K562 (cell line): ENCODE measurements at places on chromosomes 3 and 15. TPM values are rescaled to one million over a fixed set of nuclear protein-coding genes. Genes with fewer than 3 reads are reported as not detected.

Gene SLC28A2
- not detected in 2 replicates for total RNA-seq

Gene WNT7A
- total RNA-seq: not detected in 2 replicates

Gene STRIT1
- total RNA-seq: not detected in 2 replicates

Gene ADAMTS9
- total RNA-seq: 0.13 and 0.18 TPM in 2 replicates

Gene DPH6
- total RNA-seq: 17.6 and 18.8 TPM in 2 replicates

Gene GOLGA8G
- not detected in 2 replicates for total RNA-seq

- no peaks in the 10 kb centered on the region for H3K4me1 ChIP-seq
- no peak overlapping the region for H3K4me3 ChIP-seq
- DNase-seq: no peak
- no peaks in the 10 kb centered on the region for H3K36me3 ChIP-seq
Observed at GRCh38 chr3:101261506-101261905, 58.9 kb downstream of the IMPG2 start.

- H3K4me3 ChIP-seq: no peak overlapping the region
- no peaks in the 10 kb centered on the region for H3K36me3 ChIP-seq
- no peak overlapping the region for H3K27ac ChIP-seq
- no peaks in the 10 kb centered on the region for H3K27me3 ChIP-seq
- H3K4me1 ChIP-seq: peaks cover 7% of the 10 kb centered on the region; the same call in 2 of the 3 replicates
Observed at GRCh38 chr3:100231668-100232067, 29.1 kb upstream of the TBC1D23 start.

DNA sequence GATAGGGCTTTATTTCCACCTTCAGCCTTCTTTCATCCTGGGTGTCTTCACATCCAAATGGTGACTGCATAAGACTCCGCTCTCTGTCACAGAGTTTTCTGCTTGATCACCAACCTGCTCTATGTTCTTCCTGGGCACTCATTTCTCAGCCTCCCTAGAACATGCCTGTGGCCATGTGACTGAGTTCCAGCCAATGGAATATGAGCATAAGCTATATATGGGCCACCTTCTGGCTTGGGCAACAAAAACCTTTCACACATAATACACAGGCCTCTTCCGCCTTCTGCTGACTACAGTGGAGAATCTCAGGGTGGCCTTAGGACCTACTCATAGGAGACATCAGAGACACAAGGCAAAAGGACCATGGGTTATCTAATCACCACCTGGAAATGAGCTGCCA is 51.2 kb upstream of the MED12L start:
- no peaks in the 10 kb centered on the region for H3K4me1 ChIP-seq
- no peak for DNase-seq

GRCh38 chr3:167032267-167032876 is 347.7 kb downstream of the ZBBX start:
- H3K4me1 ChIP-seq: no peaks in the 10 kb centered on the region
- H3K27ac ChIP-seq: no peak overlapping the region
- H3K4me3 ChIP-seq: no peak overlapping the region
- H3K27me3 ChIP-seq: no peaks in the 10 kb centered on the region

DNA sequence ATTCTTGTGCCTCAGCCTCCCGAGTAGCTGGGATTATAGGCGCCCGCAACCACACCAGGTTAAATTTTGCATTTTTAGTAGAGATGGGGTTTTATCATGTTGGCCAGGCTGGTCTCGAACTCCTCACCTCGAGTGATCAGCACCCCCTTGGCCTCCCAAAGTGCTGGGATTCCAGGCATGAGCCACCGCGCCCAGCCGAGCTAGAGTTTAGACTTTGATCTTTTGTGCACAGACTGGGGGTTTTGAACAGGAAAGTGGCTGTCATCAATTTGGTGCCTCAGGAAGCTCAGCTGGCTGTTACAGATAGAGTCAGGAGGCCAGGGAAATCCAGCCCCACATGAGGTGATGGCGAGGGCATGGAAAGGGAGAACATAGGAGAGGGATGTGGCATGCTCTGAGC is 19.3 kb upstream of the IREB2 start:
- H3K36me3 ChIP-seq: no peaks in the 10 kb centered on the region
- H3K4me1 ChIP-seq: no peaks in the 10 kb centered on the region
- no peak overlapping the region for H3K27ac ChIP-seq

DNA sequence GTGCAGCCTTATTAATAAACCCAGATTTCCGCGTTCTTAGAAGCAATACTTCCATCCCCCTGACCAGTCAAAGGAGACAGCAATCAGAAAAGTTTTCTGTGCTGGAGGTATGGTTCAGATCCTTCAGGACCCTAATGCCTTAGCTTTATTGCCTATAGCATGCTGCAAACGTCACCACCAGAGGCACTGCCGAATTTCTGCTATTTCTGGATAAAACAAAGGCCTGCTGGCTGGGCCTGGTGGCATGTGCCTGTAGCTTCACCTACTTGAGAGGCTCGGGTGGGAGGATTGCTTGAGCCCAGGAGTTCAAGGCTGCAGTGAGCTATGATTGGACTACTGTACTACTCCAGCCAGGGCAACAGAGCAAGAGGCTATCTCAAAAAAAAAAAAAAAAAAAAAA is 407.2 kb downstream of the FOXP1 start:
- no peak overlapping the region for H3K4me3 ChIP-seq
- no peak overlapping the region for H3K27ac ChIP-seq
- no peak for DNase-seq
- no peaks in the 10 kb centered on the region for H3K27me3 ChIP-seq
- no peaks in the 10 kb centered on the region for H3K4me1 ChIP-seq
- H3K36me3 ChIP-seq: no peaks in the 10 kb centered on the region

- no peaks in the 10 kb centered on the region for H3K27me3 ChIP-seq
- no peak overlapping the region for H3K27ac ChIP-seq
- H3K4me1 ChIP-seq: no peaks in the 10 kb centered on the region
- DNase-seq: no peak
- H3K4me3 ChIP-seq: no peak overlapping the region
Observed at GRCh38 chr3:165513715-165514701, 317.8 kb upstream of the SLITRK3 start.

- peaks cover 17% of the 10 kb centered on the region; the same call in 1 of the 2 replicates for H3K27me3 ChIP-seq
- H3K27ac ChIP-seq: no peak overlapping the region
- H3K4me3 ChIP-seq: no peak overlapping the region
- H3K36me3 ChIP-seq: no peaks in the 10 kb centered on the region
- no peak for DNase-seq
- no peaks in the 10 kb centered on the region for H3K4me1 ChIP-seq
Observed at GRCh38 chr15:59549301-59550185, 62.0 kb upstream of the GCNT3 start.

GRCh38 chr15:26298659-26299170 is 435.6 kb upstream of the ATP10A start:
- no peak overlapping the region for H3K4me3 ChIP-seq
- H3K36me3 ChIP-seq: no peaks in the 10 kb centered on the region
- no peak overlapping the region for H3K27ac ChIP-seq
- H3K27me3 ChIP-seq: no peaks in the 10 kb centered on the region
- DNase-seq: no peak

- no peak overlapping the region for H3K27ac ChIP-seq
- H3K36me3 ChIP-seq: no peaks in the 10 kb centered on the region
- H3K4me3 ChIP-seq: no peak overlapping the region
Observed at GRCh38 chr3:124297062-124297980, 305.4 kb upstream of the ROPN1 start.

DNA sequence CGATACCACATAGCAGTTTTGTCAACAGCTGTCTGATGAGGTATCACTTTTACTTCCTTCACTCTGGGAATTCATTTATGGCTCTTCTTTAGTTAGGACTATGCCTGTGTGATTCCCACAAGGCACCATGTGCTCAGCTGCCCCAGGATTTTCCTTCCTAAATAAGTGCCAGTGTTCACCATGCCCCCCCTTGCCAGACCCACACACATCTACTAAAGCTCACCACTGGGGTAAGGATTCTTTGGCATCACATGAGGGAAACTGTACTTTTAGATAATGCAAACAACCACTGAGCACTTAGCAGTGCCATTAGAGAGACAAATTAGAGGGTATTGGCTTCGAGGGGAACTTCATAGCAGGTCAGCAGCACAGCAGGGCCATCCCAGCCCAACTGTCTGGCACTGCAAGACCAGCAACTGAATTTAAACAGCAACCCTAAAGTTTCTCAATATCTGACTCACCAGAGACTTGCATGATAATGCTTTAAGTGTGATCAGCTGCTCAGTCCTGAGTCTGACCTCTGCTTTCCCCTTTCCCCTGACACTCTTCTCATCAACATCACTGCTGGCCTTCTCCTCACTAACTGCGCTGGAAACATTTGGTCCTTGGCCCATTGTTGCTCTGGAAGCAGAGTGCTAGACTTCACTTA is 114.3 kb downstream of the STAC start:
- no peak overlapping the region for H3K27ac ChIP-seq
- no peak overlapping the region for H3K4me3 ChIP-seq
- H3K36me3 ChIP-seq: no peaks in the 10 kb centered on the region
- no peaks in the 10 kb centered on the region for H3K27me3 ChIP-seq
- DNase-seq: no peak
- no peaks in the 10 kb centered on the region for H3K4me1 ChIP-seq

DNA sequence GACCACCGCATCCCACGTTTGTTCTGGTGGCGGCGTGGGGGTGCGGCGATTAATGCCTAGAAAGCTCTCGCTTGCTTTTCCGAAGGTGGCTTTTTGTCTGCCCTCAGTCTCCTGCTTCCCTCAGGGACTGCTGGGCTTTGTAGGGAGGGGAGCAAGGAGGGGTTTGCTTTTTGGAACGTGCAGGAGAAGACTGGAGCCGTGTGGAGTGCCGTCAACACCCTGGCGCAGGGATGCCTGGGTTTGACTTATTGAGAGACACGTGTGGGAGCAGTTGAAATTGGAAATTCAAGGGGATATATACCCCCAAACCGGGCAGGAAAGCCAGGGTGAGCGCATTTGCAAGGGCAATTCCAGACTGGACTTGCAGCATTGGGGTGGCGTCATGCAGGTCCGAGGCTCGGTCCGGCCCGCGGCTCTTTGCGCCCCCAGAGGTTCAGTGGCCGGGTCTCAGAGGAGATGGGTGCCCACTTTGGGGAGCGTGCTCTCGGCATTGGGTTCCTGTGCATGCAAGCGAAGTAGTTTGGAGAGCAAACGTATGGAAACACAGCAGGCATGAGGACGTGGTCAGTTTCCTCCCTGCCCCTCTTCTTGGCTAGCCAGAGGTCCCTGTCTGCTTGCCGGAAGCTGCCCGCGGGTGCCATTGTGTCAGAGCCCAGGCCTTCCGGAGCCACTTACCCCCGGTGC is 2.1 kb downstream of the EPHB1 start:
- H3K4me3 ChIP-seq: no peak overlapping the region
- DNase-seq: no peak
- peaks cover 8% of the 10 kb centered on the region; the same call in 1 of the 2 replicates for H3K27me3 ChIP-seq
- H3K27ac ChIP-seq: no peak overlapping the region

DNA sequence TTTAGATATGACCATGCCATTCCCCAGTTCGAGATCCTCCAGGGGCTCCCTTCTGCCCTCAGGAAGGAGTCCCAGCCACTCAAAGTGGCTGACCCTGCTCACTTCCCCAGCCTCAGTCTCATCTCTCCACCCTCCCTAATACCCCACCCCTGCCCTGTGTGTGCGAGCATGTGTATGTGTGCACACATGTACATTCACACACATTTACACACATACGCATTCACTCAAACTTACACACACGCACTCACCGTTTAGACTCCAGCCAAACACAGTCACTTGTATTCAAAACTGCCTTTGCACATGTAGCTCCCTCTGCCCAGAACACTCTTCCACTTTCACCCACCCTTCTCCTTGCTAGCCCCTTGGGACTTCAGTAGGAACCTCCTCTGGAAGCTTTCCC is 11.4 kb downstream of the PLA2G4E start:
- no peak for DNase-seq
- H3K27me3 ChIP-seq: peaks cover 46% of the 10 kb centered on the region
- H3K36me3 ChIP-seq: no peaks in the 10 kb centered on the region

GRCh38 chr3:76267851-76268380 is 482.6 kb upstream of the ZNF717 start:
- no peaks in the 10 kb centered on the region for H3K27me3 ChIP-seq
- no peak overlapping the region for H3K27ac ChIP-seq
- H3K36me3 ChIP-seq: no peaks in the 10 kb centered on the region

GRCh38 chr3:30531017-30531570 is 75.3 kb upstream of the TGFBR2 start:
- no peaks in the 10 kb centered on the region for H3K4me1 ChIP-seq
- no peak overlapping the region for H3K4me3 ChIP-seq
- DNase-seq: no peak
- no peaks in the 10 kb centered on the region for H3K27me3 ChIP-seq
- H3K36me3 ChIP-seq: no peaks in the 10 kb centered on the region
- H3K27ac ChIP-seq: no peak overlapping the region

DNA sequence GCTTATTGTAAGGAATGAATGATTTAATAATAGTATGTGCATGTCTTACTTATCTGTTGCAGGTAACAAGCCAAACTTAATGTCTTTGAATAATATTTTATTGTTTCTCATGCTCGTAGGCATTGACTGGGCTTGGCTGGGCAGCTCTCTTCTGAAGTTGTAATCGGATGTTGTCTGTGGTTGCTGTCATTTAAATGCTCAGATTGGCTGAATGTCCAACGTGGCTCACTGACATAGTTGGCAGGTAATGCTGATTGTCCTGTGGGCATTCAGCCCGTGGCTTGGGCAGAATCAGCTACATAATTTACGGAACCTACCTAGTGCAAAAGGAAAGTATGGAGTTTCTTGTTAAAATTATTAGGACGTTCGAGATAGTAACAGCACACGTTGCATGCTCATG is 297.4 kb upstream of the GBE1 start:
- no peaks in the 10 kb centered on the region for H3K36me3 ChIP-seq
- H3K27ac ChIP-seq: no peak overlapping the region
- no peak for DNase-seq
- H3K4me1 ChIP-seq: no peaks in the 10 kb centered on the region

GRCh38 chr3:190424478-190425439 is 24.9 kb downstream of the TMEM207 start:
- H3K4me3 ChIP-seq: no peak overlapping the region
- DNase-seq: peak; percentile 18
- no peaks in the 10 kb centered on the region for H3K27me3 ChIP-seq
- no peaks in the 10 kb centered on the region for H3K36me3 ChIP-seq
- H3K27ac ChIP-seq: no peak overlapping the region
- no peaks in the 10 kb centered on the region for H3K4me1 ChIP-seq

GRCh38 chr3:190432216-190432615 is 17.5 kb downstream of the TMEM207 start:
- H3K4me3 ChIP-seq: no peak overlapping the region
- H3K27ac ChIP-seq: no peak overlapping the region
- no peaks in the 10 kb centered on the region for H3K36me3 ChIP-seq
- H3K27me3 ChIP-seq: no peaks in the 10 kb centered on the region
- no peak for DNase-seq
- no peaks in the 10 kb centered on the region for H3K4me1 ChIP-seq

GRCh38 chr15:48632651-48633050 is 12.9 kb downstream of the FBN1 start:
- no peaks in the 10 kb centered on the region for H3K27me3 ChIP-seq
- no peaks in the 10 kb centered on the region for H3K36me3 ChIP-seq
- DNase-seq: no peak
- no peaks in the 10 kb centered on the region for H3K4me1 ChIP-seq
- no peak overlapping the region for H3K4me3 ChIP-seq

GRCh38 chr3:136750209-136750896 is 1.8 kb downstream of the STAG1 start:
- peak overlapping the region; percentile 57 for H3K4me3 ChIP-seq
- H3K36me3 ChIP-seq: no peaks in the 10 kb centered on the region
- DNase-seq: no peak
- no peaks in the 10 kb centered on the region for H3K27me3 ChIP-seq
- H3K4me1 ChIP-seq: no peaks in the 10 kb centered on the region; the same call in 1 of the 2 replicates
- H3K27ac ChIP-seq: peak overlapping the region; percentile 97

GRCh38 chr15:101148881-101149664 is 102.8 kb downstream of the CHSY1 start:
- peaks cover 22% of the 10 kb centered on the region for H3K4me1 ChIP-seq
- 0 out of 3 replicates have a peak overlapping the region, but pooled peaks have one; percentile 5 for H3K27ac ChIP-seq
- DNase-seq: peak; percentile 27
- no peak overlapping the region for H3K4me3 ChIP-seq
- no peaks in the 10 kb centered on the region for H3K27me3 ChIP-seq
- no peaks in the 10 kb centered on the region for H3K36me3 ChIP-seq
